ENCODE measurements at places on chromosomes 2 and 18.

DNA sequence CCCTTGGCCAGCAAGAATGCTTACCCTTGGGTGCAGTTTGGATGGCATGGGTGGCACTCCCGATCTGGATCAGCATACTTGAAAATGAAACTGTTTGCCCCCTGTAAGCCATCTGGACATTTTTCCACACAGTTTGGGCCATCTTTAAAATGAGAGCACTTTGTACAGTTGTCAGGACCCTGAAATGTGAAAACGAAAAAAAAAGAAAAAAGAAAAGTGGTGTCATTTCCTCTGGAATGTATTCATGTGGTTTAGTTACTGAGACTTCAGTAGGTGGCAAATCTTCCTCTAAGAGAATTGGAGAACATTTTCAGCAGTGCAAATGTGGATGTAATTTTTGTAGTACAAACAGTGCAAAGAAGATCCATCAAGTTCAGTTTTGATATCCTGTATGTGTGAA lies 873.3 kb downstream of the ERBB4 start:
- H3K27ac ChIP-seq, result no peak overlapping the region
- H3K36me3 ChIP-seq, result no peaks in the 10 kb centered on the region
- H3K4me3 ChIP-seq, result no peak overlapping the region
- DNase-seq, result no peak

DNA sequence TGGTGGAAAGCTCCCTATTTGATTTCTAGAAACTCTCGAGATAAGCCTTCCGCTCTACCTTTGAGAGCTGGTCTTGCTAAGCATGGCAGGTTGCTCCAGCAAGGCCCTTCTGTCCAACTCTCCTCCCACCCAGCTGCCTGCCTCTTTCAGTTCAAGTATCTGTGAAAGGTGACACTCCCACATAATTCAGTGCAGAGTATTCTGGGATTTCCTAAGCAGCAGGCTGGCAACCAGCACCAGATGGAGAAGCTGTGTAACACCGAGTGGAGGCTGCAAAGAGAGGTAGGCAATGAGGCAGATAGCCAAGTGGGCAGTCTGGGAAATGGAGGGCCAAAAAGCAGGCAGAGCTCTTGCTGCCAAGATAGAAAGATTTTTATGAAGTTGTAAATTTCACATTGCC lies 88.4 kb upstream of the CAVIN2 start:
- H3K4me1 ChIP-seq, result peaks cover 4% of the 10 kb centered on the region
- no peak for DNase-seq
- H3K36me3 ChIP-seq, result no peaks in the 10 kb centered on the region
- H3K27me3 ChIP-seq, result peaks cover 12% of the 10 kb centered on the region
- H3K27ac ChIP-seq, result no peak overlapping the region
- no peak overlapping the region for H3K4me3 ChIP-seq

DNA sequence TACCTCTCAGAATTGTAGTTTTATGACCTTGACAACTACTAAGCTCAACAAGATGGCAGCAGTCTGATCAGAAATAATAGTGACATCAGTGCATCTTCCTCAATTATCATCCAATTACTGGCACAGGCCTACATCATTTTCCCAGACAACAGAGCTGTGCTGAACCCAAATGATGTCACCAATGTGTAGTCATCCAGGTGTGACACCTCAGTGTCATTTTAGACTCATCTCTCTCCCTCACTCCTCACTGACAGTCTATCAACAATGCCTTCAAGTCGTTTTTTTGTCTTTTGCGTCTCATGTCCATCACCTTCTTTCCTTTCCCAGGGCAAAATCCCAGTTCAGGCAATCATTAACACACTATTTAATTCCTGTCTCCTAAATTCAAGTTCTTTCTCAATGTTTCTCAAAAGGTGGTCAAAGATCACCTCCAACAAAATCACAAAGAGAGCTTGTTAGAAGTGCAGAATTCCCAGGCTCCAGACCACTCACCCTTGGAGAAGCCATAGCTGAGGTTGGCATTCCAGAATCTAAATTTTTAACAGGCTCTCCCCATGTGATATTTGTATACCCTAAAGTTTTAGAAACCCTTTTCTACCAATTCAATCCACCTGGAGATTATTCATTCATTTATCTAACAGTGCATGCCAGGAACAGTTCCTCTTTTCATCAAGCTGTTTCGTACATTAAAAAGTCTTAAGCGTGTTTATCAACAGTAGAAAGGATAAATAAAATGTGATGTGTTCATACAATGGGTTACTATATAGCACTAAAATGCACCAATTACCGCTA lies 125.3 kb upstream of the KLF7 start:
- no peaks in the 10 kb centered on the region for H3K36me3 ChIP-seq
- no peak overlapping the region for H3K27ac ChIP-seq
- peaks cover 1% of the 10 kb centered on the region for H3K27me3 ChIP-seq
- DNase-seq, result no peak
- no peak overlapping the region for H3K4me3 ChIP-seq

DNA sequence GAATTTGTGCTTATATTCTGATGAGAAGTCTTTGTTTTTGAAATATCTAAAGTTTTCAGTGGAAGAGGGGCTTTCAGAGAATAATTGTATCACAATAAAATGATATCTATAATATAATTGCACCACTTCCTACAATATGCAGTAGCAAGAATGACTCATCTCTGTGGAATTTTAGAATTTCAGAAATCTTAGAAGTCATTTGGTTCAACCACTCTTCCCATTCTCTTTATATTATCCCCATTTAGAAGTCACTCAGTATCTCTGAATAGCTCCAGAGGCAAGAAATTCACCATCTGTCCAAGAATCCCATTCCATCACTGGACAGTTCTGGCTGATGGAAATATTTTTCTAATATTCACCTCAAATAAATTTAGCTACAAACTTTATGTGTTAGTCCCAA lies 59.3 kb upstream of the CCDC68 start:
- DNase-seq, result no peak
- no peak overlapping the region for H3K27ac ChIP-seq
- H3K36me3 ChIP-seq, result no peaks in the 10 kb centered on the region
- no peak overlapping the region for H3K4me3 ChIP-seq
- no peaks in the 10 kb centered on the region for H3K4me1 ChIP-seq

DNA sequence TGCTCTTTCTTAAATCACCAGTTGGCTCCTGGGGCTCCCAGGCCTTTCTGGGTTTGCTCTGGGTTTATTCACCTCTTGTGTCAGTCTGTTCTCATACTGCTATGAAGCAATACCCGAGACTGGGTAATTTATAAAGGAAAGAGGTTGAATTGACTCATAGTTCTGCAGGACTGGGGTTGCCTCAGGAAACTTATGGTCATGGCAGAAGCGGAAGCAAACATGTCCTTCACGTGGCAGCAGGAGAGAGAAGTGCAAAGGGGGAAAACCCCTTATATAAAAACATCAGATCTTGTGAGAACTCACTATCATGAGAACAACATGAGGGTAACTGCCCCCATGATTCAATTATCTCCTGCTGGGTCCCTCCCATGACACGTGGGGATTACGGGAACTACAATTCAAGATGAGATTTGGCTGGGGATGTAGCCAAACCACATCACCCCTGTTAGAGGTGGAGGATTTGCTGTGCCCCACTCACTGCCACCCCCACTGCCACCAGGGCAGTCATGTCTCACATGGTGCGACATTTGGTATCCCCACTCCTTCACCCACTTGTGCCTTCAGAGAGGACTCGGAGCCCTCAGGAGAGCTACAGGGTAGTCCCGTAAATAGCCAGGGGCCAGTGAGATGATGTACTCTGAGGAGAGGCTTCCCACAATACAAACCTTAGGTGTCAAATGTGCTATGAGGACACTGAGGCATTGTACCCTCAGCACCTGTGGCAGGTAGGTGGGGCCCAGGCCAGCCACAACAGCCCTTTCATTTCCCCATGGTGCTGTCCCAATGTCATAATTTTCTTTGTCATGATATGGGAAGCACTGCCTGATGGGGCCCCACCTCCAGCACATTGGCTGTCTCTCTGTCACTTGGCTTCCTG lies 35.7 kb downstream of the CDC42EP3 start:
- H3K27ac ChIP-seq, result peak overlapping the region; percentile 93
- H3K4me3 ChIP-seq, result peak overlapping the region; percentile 58
- peaks cover 71% of the 10 kb centered on the region for H3K4me1 ChIP-seq
- peak; percentile 66 for DNase-seq

GRCh38 chr2:27798948-27799645 lies 27.6 kb downstream of the MRPL33 start:
- H3K27ac ChIP-seq, result no peak overlapping the region
- no peak overlapping the region for H3K4me3 ChIP-seq
- H3K4me1 ChIP-seq, result no peaks in the 10 kb centered on the region
- H3K36me3 ChIP-seq, result no peaks in the 10 kb centered on the region

- peaks cover 51% of the 10 kb centered on the region for H3K36me3 ChIP-seq
- H3K27ac ChIP-seq, result no peak overlapping the region
- no peak overlapping the region for H3K4me3 ChIP-seq
- no peak for DNase-seq
- H3K27me3 ChIP-seq, result no peaks in the 10 kb centered on the region
Observed at GRCh38 chr2:233129351-233129978, 69.3 kb downstream of the INPP5D start.

- no peaks in the 10 kb centered on the region for H3K36me3 ChIP-seq
- H3K4me1 ChIP-seq, result peaks cover 24% of the 10 kb centered on the region
- DNase-seq, result no peak
- no peak overlapping the region for H3K27ac ChIP-seq
- H3K4me3 ChIP-seq, result no peak overlapping the region
Observed at GRCh38 chr2:161570424-161571050, 53.7 kb upstream of the SLC4A10 start.
